Stimulated activated CD4-positive, alpha-beta T cell treated with anti-CD3 and anti-CD28 coated beads, Interleukin-15, amount 100 ng/mL, for 48 hours (primary cell): ENCODE measurements at places on chromosomes 5 and 9.

DNA sequence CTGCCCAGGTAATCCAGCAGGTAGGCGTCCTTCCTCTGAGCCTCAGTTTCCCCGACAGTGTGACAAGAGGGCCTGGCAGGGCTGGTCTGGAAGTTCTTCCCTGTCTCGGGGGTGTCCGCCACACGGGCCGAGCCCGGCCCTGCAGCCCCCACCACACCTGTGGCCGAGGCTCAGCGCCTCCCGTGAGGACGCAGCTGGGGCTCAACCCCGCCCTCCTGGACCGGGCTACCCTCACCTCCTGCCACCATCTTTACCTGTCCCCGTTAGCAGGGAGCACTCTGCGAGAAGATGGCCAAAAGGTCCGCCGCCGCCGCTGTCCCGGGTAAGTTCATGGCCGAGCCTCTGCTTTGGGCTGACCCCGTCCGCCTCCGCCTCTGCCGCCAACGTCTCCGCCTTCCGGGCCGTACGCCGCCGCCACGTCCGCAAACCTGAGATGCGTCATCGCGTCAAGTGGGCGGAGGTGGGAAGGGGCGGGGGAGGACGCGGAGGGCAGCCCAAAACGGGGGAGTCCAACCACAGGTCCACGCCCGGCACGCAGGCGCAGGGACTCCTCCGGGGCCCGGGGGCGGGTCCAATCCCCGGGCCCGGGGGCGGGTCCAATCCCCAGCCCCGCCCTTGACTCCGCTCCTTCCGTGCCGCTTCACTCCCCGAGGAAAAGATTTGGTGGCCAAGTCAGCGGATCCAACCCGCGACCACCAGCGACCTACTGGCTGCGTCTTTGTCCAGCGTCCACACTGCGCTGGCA lies at the start of gene LYSMD3:
Gene LYSMD3 (minus strand): TSS at position 391 of the 745 bp plus-strand sequence. CDS start 4,295 bp downstream, outside the sequence.
- peak; percentile 92 for DNase-seq

DNA sequence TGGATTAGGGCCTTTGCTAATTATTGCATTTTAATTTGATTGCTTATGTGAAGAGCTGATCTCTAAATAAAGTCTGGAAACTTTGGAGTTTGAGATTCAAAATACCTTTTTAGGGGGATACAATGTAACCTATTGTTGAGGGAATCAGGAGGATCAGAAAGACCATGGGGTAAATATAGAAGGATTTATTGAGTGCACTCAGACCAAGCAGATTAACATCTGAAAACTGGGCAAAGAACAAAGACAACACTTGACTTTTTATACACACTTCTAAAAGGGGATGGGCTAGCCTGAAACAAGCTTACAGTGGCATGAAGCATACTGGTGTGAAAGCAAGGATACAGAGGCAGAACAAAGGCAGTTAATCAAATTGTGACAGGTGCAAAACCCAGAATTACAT lies 174.3 kb downstream of the MRPS30 start:
- no peak for DNase-seq

GRCh38 chr9:13387734-13388067 lies 108.2 kb upstream of the MPDZ start:
- DNase-seq: no peak

- DNase-seq: no peak
Measured at GRCh38 chr9:79664375-79664831, 92.6 kb downstream of the TLE4 start.

DNA sequence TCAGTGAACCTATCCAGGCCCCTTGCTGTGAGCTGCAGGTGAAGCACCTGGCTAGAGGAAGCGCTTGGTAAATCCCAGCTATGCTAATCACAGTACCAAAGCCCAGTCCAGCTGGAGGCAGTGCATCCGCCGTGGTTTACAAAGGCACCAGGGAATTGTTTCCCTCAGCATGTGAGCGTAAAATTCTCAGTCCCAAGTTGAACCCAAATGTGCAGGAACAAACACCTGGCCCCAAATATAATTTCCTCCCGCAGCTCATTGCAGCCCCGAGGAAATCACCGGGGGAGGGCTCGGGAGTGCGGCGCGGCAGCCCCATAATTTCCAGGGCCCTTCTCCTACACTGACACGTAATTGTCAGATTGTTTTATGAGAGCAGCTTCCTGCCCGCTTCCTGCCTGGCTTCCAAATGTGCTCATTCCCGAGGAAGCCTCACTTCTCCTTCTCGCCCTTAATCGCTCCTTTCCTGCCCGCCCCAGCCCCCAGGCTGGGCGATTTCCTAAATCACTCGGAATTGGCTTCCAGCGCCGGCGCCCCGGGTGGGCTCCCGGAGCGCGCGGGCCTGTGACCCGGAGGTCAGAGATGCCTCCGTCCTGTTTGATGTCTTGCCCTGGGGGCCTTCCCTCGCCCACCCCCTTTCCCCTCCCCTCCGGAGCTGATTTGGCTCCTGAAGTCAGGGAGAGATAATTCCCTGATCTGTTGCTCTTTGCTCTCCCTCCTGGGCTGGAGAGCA lies 134.4 kb downstream of the FGF1 start:
- no peak for DNase-seq

DNA sequence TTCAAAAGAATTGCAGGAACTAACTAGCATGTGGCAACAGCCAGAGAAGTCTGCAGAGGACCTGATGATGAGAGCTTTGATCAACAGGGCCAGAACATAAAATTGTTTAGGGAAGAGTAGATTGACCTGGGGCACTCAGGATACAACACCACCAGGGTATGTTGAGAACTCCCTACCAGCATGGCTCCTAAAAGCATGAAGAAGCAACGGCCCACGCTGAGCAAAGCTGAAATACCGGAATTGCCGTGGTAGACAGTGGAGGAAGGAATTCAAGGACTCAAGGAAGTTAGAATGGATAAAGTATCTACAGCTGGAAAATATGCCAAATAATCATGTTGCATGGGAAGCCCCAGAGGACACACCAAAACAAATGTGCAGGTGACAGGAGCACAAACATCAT lies 31.6 kb downstream of the DROSHA start:
- DNase-seq: no peak

GRCh38 chr9:95556521-95556920 lies 39.8 kb upstream of the PTCH1 start:
- no peak for DNase-seq

GRCh38 chr5:81786991-81787390 lies 36.1 kb upstream of the SSBP2 start:
- DNase-seq: no peak

GRCh38 chr5:82538339-82539034 lies 260.3 kb upstream of the RPS23 start:
- DNase-seq: no peak

DNA sequence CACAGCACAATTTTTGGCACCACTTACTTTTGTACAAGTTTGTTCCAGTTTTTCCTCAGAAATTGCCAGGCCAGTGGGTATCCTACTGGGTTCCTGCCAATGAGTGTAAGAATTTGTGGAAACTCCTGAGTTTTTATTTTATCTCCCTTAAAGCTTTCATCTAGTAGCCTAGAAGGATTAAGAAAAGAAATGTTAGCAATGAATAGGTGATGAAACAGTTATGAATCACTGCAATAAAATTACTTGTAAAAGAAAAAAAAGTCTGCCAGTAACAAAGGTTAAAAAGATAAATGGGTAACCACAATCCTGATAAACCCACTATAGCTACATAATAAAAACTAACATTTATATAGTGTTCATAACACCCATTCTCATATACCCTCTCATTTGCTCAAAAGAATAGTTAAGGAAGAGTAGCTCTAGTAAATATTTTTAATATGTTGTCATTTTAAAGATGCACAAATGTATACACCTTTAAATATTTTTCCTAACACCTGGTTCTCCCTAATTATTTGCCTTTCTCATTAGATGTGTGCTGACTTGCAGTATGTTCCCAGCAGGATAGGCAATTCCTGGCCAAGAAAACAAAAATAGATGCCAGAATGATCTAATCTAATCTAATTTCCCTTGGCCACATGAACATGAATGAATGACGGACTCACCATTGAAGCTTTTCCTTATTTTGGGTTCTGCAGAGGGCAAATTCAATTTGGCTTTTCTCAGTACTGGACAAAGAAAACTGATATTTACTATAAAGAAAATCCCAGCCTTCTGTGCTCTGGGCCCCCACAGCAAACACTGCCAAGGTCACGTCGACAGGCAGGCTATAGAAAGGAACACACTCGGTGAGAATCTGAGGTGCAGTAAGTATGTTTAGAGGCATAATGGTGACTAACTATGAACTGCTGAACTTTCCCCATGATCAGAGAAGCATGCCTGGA lies 26.4 kb downstream of the ERAP1 start:
- no peak for DNase-seq

DNA sequence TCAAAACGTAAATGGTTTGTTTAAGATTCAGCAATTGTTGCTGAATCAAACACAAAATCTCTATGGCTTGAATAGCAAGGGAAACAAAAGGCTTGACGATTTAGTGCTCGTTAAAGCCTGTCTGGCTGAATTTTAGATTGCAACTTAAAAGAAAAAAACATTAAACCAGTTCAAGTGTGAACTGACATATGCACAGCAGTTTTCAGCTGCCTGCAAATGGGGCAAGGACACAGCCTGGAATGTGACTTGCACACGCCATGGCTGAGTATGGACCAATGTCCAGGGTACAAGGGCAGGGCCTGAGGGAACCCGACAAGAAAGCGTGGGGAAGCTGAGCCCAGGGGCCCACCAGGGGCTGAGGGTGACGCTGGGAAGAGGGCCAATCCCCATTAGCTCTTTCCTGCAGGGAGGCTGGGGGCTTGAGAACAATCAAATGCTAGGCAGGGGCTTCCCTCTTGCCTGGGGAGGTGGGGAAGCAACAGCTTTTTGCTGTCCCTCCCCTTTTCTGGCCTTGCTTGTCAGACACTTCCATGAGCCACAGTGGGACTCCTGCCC lies 89.6 kb upstream of the LRRTM2 start:
- no peak for DNase-seq

- DNase-seq: no peak
Measured at GRCh38 chr5:163619951-163620350, 114.5 kb downstream of the MAT2B start.

DNA sequence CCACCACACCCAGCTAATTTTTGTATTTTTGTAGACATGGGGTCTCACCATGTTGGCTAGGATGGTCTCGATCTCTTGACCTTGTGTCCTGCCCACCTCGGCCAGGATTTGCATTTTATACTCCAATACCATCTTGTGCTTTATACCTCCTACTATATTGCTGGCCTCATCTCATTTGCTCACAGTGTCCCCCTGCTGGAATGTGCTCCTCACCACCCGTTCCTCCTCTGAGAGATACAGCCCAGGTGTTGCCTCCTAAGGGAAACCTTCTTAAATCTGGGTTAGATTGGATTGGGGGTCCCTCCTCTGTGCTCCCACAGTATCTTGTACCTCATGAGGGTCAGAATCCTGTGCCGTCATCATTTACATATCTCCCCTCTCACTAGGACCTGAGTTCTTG lies 131.7 kb downstream of the PAPPA start:
- no peak for DNase-seq
